ENCODE measurements at places on chromosomes 2 and 18. TPM values are rescaled to one million over a fixed set of nuclear protein-coding genes. Genes with fewer than 3 reads are reported as not detected.

Gene GALNT3
- 4.7 TPM for total RNA-seq

Gene LYG1
- 2.4 TPM for total RNA-seq

Gene ALPP
- not detected for total RNA-seq

Gene DSC2
- total RNA-seq = not detected

Gene KLHL29
- total RNA-seq = 1.7 TPM

Gene HSBP1L1
- 14.0 TPM for total RNA-seq

Gene LYG2
- total RNA-seq = not detected

Gene RESP18
- total RNA-seq = not detected

Gene DSEL
- 0.47 TPM for total RNA-seq

Gene FZD7
- 0.82 TPM for total RNA-seq

Gene UGT1A8
- not detected for total RNA-seq

Gene MRPL44
- 29.0 TPM for total RNA-seq

Gene DHRS9
- total RNA-seq = 0.34 TPM

Gene PSMD1
- total RNA-seq = 64.0 TPM

Gene SERPINB13
- total RNA-seq = not detected

Gene NCKAP5
- not detected for total RNA-seq

Gene MC4R
- not detected for total RNA-seq

Gene RBMS1
- total RNA-seq = 87.9 TPM

Gene CAPN14
- total RNA-seq = 0.28 TPM

Gene SCTR
- total RNA-seq = not detected

Gene PSD4
- 385 TPM for total RNA-seq

Gene B4GALT6
- 0.58 TPM for total RNA-seq

Gene PPP3R1
- total RNA-seq = 65.4 TPM

Gene HK2
- 40.9 TPM for total RNA-seq

Gene ARHGAP28
- total RNA-seq = not detected

Gene OBSL1
- not detected for total RNA-seq

Gene ELOA2
- not detected for total RNA-seq

Gene ITPRIPL1
- 35.9 TPM for total RNA-seq

Gene COL5A2
- total RNA-seq = 2.3 TPM

Gene SP140
- 61.4 TPM for total RNA-seq

Gene HOXD13
- total RNA-seq = not detected

Gene FN1
- 0.53 TPM for total RNA-seq

Gene PUS10
- total RNA-seq = 10.6 TPM

Gene NOP58
- total RNA-seq = 103 TPM

Gene NR4A2
- 3.0 TPM for total RNA-seq

Gene PFN4
- total RNA-seq = not detected

Gene HOXD11
- total RNA-seq = not detected
